NCI-H460 (cell line): ENCODE measurements at places on chromosomes 11 and 22.

GRCh38 chr22:23984430-23984829 is 4.5 kb downstream of the GSTT2 start:
- no peak for DNase-seq

DNA sequence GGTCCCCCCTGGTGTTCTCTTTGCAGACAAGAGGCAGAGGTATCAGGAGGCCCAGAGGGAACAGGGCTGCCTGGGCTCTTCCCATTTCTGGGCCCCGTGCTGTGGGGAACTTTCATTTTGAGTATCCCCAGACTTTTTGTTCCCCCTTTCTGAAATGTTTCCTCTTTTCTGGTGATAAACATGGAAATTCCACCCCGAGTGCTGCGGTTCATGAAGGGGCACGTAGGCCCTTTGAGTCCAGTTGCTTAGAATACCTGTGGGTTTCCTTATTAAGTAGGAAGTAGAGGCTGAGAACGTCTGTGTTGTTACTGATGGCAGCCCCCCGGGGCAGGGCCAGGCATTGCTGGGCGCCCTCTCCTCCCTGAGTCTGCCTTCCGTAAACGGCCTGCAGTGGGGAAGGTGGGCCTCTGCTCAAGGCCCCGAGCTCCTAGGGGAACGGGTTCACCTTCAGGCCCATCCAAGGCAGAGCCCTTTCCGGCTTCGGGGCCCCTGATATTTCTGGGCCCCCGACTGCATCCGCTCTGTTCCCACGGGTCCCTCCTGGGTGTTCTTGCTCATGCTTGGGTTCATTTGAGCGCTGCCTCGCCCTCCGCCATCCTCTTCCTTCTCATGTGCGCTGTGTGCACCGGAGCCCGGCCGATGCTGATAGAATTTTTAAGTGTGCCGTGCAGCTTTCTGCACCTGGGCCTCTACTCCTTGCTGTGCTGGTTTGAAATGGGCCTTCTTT is 12.0 kb downstream of the TBC1D22A start:
- DNase-seq, result no peak

DNA sequence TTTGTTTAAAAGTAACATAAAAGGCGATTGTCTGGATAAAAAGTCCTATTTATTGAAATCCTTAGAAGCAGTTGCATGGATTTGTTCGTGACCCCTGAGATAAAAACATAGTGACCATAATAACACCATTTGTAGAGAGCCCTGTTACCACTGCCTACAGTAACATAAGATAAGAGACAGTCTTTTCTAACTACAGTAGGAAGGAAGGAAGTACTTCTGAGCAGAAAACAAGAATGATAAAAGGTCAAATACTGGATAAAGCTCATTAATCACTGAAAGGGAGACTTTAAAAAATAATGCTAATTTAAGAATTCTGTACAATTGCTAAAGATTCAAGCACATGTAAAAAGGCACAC is 47.1 kb upstream of the SOX6 start:
- DNase-seq, result no peak

DNA sequence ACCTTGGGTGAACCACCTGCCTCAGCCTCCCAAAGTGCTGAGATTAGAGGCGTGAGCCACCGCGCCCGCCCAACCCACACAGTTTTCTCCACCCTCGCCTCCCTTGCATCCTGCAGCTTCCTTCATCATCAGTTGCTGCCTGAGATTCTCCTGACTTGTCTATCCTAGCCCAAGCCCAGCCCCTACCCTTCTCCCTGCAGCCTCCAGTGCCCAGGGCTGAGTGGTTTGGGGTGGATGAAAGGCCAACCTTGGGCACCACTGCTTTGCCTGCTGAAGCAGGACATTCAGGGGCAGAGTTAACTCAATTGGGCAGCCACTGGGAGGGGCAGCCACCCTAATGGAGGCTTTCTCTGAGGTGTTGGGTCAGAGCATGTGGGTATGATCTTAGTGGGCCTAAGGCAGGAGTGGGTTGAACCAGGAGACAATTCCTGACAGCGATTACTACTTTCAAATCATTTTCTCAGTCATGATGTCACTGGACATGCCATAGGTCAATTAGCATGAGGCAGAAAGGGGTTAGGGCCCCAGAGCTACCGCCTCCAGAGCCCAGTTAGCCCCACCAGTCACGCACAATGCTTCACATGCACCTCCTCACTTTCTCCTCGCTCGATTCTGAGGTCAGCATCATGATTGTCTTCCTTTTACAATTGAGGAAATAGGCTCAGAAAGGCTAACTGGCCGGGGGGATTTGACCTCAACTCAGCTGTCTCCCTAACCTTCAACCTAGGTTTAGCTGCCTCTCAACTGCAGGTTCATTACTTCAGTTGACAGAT is 1.0 kb upstream of the FKBP2 start:
- no peak for DNase-seq

- DNase-seq, result no peak
These were observed 472.2 kb downstream of the SOX6 start for GRCh38 chr11:15884141-15884540.

DNA sequence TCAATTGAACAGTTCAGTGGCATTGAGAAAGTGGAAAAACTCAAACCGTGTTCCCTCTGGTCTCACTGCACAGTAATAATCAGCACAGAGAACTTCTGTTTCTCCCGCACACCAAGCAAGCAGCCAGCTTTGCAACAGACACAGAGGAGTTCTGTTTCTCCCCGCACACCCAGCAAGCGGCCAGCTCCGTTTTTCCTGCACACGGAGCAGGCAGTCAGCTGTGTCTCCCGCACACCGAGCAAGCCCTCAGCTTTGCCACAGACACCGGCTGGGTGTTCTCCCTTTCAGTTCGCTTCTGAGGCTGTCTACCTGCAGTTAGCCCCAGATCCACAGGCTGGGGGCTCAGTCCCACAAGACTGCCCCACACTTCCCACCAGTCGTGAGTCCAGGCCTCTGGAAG is 9.9 kb upstream of the TALDO1 start:
- no peak for DNase-seq

GRCh38 chr11:80155412-80156017 is 714.7 kb upstream of the TENM4 start:
- DNase-seq, result peak; percentile 28

DNA sequence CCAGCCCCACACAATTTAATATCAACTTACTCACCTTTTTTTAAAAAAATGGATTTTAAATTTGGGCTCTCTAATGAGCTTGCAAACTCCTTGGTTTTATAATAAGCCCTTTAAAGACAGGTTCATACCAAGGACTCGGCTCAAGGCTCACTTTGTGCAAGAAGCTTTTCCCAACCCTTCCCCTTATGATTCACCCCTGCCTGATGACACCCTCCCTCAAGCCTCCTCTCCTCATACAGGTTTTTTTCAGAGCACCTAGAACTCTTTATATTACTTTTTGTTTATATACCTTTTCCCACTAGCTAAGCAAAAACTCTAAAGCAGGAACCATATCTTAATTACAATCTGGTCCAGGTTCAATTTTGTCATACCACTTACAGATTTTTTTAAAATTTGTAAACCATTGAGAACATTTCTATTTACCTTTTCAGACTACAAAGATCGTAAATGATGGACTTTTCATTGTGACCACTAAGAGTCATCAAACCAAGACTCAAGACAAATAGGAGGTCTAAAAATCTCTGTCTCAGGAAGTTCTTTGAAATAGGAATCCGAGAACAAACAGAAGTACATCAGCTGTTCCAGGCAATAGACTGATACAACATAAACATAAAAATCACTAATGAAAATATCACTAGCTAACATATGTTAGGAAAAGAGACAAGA is 13.1 kb upstream of the EXPH5 start:
- DNase-seq, result no peak

DNA sequence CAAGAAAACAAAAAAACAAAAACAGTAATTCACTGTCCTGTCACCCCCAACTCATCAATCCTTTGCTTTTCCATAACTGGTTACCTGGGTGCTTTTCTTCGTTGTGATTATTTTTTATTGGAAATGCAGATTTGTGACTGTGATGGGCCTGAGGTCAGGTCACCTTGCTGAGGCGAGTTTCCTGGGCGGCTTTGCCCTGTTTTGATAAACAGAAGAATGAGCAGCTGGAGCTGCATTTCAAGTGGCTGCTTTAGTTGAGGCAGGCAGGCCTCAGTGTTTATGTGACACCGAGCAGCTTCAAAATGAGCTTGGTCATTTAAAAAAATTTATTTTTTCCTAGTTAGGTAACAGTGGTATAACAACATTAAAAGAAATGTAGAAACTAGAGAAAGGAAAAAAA is 22.2 kb downstream of the PTPRJ start:
- DNase-seq, result no peak

DNA sequence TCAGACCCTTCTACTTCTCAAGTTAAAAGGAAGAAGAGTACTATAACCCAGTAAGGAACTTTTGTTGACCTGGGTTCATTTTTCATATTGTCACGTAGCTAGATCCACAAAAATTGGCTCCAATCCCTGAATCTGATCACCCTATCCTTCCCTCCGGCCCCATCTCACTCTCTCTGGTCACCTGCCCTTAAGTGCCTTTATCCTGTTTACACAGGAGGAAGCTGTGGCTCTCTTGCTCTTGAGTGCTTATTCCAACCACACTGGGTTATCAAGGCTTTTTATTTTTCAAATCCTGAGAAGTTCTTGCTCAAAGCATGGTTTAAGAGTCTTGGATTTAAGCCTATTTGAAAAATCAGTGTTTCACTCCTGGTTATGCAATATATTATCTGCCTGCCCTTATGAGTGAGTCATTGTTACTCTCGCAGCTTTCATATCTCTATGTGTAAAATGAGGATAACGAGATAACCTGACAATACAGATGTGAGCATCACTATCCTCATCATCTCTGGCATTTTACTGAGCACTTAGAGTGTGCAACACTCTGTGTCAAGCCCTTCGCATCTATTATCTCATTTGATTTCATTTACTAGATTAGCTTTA is 293.9 kb downstream of the GUCY1A2 start:
- no peak for DNase-seq
